ENCODE measurements at places on chromosomes 4 and X.

- DNase-seq: no peak
These were observed 465.9 kb downstream of the MID1IP1 start for GRCh38 chrX:39267176-39267575.

DNA sequence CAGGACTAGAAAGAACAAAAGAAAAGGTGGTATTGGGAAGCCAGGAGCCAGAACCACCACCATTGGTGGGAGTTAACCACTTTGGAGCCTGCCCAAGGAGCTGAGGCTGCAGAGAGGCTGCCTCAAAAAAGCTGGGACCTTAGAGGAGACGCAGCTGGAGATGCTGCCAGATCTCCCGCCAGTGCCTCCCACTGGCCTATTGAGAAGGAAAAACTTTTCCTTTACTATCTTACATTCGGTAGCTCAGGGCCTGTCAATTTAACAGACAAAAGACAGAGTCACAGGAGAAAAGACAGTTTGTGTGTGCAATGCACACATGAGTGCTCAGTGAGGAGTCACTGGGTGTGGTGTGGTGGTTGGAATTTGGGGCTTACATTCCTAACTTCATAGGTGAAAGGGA lies 52.4 kb upstream of the HPSE start:
- DNase-seq: no peak

DNA sequence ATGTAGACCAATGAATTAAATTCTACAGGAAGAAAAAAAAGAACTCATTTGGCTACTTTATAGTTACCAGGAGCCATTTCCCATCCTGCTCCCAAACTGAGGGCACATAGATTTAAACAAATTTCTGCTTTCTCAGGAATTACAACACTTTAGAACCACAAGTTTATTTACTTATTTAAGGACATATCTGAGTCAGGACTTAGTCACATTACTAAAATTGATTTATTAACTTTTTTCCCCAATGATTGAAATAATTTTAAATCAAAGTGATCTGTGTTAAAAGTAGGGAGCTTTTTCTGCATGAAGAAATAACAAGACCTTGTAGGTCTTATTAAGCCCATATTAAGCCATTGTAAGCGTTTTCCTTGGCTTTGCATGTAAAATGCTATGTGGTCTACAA lies 291.0 kb upstream of the HAND2 start:
- DNase-seq: no peak

- no peak for DNase-seq
These were observed 72.7 kb upstream of the LIMCH1 start for GRCh38 chr4:41465146-41465761.

DNA sequence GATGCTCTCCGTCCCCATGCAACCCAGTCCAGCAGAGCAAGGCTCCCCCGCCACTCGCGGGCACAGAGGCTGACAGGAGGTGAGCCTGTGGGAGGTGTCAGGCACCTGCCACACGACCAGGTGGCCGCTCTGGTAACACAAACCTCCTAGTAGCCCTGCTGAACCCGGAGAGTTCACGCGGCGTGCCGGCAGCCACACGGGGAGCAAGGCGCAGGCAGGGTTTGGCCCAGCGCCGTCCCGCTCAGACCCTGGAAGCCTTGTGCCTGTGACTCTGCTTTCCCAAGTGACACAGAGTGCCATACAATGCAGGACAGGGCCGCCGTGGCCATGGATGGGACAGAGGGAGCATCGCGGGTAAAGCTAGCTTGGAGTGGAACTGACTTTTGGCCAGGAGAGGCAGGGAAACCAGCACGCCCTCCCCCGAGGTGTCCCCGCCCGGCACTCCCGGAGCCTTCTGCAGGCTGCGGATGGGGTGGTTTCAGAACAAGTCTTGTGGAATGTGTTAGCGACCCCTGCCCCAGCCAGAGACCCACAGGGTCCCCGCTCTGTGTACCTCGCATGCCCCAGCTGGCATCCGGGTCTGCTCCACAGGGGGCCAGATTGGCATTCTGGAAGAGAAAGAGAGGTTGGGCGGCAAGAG lies 44.7 kb upstream of the AFAP1 start:
- no peak for DNase-seq

Measured in activated naive CD4-positive, alpha-beta T cell (primary cell).